Activated gamma-delta T cell treated with Interleukin-2 at 50 U/mL for 16 hours (primary cell): ENCODE measurements at places on chromosomes 12 and 14.

DNA sequence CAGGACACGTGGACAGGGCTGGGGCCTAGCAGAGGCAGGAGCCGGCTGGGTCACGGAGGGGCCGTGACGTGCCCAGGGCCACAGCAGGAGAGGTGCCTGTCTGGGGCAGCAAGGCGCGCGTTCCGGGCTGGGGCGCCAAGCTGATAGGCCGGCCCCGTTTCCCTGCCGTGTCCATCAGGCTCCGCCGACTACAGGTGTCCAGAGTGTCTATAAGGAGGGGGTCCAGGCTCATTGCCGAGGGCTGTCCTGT, 18.5 kb downstream of the FBRSL1 start:
- DNase-seq = no peak

DNA sequence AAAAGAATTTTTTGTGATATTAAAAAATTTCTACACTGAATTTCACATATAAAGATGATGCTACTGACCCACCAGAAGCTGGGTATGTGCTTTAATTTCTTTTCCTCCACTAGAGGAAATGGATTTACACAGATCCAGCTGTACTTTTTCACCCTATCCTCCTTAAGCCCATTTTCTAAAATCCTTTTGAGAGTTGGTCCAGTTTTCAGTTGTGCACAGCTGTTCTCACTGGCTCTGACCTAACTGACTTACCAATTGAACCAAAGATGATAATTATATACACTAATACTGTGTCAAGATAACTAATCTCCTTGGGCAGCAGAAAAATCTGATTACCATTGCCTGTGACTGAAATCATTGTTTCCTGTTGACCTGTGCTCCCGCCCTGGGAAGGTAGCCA, 108.5 kb downstream of the ZFC3H1 start:
- no peak for DNase-seq

- DNase-seq = no peak
Observed at GRCh38 chr14:101584055-101584859, 23.0 kb downstream of the DIO3 start.

DNA sequence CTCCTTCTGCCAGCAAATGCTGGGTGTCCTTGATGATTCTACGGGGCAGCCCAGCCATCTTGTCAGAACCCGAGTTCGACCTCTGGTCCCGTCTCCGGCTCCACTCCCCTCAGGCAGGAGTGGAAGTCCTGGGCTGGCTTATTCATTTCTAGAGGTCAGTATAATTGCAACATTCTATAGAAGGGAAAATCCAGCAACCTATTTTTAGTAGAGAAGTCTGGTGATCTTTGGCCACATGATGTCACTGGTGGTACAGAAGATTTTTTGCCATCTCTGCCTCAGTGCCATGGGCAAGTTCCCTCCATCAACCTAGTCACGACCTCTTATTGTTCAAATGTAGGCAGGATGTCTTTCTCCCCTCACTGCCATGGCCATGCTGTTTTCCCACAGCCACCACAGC, 22.4 kb downstream of the OR10G2 start:
- no peak for DNase-seq

DNA sequence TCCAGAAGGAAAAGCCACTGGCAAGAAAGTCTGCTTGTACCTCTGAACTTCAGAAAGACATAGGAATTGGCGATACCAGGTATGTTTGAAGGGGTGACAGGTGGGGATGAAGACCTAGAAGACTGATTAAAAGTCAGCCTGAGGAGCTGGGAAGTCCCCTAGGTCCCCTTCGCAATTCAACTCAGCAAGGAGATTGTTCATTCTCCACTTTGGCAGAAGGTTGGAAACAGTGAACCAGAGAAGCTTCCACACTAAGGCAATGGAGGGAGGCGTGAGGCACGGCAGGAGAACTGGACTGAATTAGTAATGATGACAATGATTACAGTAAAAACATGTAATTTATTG, 240.3 kb upstream of the TMPO start:
- no peak for DNase-seq

- no peak for DNase-seq
Observed at GRCh38 chr14:104843006-104843405, 22.1 kb upstream of the CEP170B start.

DNA sequence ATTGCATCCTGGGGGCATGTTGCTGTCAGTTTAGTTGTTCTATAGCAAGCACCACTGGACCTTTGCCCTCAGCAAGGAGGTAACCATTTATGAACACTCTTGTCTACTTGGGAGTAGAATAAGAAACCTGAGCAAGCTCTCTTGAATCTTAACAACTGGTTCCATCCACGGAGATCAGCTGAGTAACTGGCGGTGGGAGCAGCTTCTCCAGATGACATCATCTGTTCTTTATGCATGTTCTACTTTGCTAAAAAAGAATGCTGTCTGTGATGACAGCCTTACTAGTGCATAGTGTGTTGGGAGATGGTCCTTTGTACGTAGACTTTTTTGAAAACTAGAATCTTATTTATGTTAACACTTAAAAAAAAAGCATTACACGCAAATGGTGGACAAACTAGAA, 17.7 kb downstream of the SLC4A8 start:
- no peak for DNase-seq

DNA sequence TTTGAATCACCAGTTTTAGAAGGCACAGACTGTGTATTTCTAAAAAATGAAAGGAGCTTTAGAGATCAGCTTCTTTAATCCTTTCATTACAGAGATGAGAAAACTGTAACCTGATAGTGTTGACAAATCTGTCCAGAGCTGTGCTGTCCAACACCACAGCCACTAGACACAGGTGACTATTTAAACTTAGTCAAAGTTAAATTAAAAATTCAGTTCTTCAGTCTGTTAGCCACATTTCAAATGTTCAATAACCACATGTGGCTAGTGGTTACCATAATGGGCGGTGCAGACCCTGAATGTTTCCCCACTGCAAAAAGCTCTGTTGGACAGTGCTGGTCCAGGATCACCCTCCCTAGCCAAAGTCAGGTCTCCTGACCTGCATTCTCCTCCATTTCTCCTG, 21.6 kb downstream of the DAD1 start:
- DNase-seq = no peak

DNA sequence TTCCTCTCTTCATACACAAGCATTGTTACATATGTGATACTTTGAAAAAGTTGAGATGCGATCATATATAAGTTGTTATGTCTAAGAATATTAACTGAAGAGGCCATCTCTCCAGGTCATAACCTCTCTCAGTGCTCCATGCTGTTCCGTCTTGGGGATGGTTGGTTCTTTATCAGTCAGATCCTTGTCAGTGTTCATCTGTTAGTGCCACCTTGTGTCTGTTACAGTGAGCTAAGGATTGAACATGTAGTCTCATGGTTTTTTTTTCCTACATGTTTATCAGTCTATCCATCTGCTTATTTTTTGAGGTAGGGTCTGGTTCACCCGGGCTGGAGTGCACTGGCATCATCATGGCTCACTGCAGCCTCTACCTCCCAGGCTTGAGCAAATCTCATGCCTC, 30.5 kb downstream of the EP400 start:
- no peak for DNase-seq

- no peak for DNase-seq
Observed at GRCh38 chr12:19971361-19972280, 396.7 kb upstream of the PDE3A start.

- DNase-seq = no peak
Observed at GRCh38 chr14:79544698-79545070, 666.6 kb downstream of the DIO2 start.

DNA sequence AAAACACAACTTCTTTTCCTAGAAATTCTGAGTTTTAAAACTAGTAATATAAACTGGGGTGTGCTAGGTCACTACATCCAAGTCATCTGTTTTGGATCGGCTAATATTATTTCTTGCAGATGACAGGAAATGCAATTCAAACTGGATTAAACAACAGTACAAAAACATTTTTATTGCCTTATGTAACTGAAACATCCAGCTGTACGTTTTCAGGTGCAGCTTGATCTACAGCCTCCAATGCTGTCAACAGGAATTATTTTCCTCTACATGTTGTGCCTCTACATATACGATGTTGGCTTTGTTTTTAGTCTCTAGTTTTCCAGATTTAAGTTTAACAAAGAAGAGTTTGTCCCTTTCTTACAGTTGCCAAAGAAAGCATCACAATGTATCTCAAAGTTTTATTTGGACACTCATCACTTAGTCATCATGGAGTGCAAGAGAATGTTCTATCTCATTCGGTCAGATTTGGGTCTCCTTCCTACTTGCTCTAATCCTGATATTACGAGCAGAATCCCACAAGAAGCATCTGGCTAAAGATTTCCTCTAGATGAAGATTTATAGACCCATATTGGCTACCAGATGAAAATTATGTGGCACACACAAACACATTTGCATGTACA, 326.7 kb downstream of the SLC6A15 start:
- DNase-seq = no peak

- DNase-seq = no peak
Observed at GRCh38 chr12:56676851-56677580, 11.1 kb downstream of the PTGES3 start.

GRCh38 chr14:90579088-90579487, 182.3 kb downstream of the CALM1 start:
- DNase-seq = no peak

- DNase-seq = no peak
Observed at GRCh38 chr12:101969-102878, 35.7 kb downstream of the IQSEC3 start.

GRCh38 chr14:20440465-20440864, 4.5 kb upstream of the KLHL33 start:
- DNase-seq = no peak

DNA sequence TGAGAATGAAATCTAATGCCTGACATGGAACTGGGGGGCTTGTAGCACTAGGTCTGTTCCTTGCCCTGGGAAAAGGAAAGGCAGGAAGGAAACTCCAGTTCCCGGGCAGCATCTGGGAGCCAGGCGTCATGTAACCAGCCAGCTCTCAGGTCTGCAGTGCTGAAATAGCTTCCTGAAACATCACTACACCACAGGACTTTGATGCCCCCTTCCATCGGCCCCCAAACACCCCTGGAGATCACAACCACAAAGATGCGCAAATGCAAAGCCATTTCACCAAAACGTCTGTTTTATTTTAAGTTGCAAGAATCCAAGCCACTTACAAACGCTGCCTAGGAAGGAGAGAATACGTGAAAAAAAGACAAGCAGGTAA, 40.9 kb downstream of the KCTD10 start:
- DNase-seq = no peak

- no peak for DNase-seq
Observed at GRCh38 chr12:121239351-121240061, 29.6 kb downstream of the P2RX4 start.

DNA sequence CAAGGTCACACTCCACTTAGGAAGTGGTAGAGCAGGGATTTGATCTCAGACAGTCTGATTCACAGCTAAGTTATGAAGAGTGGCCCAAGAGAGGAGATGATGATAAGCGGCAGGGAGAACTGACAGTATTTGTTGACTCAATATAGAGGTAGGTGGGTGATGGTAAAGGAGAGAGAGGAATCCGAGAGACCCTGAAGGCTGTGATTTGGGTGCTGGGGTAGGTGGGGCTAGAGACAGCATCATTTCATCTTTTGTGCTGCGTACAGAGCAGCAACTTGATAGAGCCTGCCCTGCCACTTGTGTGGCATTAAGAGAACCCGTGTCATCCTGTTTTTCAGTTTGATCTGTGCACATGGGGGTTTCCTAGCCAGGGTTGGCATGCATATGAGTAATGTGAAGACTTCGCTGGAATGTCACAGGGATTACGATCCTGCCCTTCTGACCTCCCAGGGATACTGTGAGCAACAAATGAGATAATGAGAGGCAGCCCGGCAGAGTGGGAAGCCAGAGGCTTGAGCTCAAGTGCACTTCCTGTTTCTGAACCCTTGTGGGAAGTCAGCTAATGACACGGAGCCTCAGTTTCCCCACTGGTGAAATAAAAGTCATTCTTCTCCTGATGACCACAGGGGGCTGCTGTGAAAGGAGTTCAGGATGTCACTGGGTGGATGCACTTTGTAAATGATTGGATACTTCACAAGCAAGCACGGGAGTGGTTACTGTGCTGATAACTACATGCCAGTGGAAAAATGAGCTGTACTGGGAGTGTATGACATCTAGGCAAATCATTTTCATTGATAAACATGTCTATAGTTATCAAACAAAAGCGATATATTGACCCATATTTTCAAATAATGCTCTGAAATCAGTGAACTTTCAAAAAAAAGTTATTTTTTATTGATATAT, 59.5 kb upstream of the IGF1 start:
- DNase-seq = no peak

DNA sequence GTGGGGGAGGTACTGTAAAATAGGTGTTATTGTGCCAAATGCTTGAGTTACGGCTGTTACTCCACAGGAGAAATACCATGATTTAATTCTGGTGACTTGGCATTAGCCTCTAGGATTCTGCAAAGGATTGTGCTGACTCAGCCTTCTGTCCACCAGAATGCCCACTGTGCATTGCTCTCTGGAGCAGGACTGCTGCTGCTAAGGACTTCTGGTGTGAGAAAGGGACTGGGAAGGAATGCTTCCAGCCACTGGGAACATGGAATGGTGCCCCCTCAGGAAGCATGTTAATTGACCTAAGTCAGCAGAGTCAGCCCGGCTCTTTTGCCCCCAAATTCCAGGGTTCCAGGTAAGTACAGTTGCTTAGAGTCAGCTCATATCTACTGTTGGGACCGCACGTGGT, 32.9 kb downstream of the ZFHX2 start:
- DNase-seq = no peak

DNA sequence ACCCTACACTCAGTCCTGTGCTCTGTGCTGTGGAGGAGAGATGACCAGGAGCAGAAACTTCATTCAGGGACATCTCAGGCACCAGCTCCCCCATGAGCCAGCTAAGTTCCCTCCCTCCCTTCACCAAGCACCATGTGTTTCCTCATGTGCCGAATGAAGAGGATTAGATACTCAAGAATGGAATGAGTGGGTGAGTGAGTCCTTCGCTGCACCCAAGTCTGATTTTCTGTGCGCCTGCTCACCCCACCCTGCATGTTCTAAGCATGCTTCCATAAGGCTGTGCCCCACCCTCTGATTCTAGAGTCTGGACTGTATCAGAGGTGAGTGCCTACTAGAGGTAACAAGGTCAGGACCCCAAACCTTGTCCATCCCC, 12.1 kb downstream of the SERPINA5 start:
- DNase-seq = no peak

GRCh38 chr12:94190623-94191022, 42.2 kb downstream of the PLXNC1 start:
- DNase-seq = no peak

DNA sequence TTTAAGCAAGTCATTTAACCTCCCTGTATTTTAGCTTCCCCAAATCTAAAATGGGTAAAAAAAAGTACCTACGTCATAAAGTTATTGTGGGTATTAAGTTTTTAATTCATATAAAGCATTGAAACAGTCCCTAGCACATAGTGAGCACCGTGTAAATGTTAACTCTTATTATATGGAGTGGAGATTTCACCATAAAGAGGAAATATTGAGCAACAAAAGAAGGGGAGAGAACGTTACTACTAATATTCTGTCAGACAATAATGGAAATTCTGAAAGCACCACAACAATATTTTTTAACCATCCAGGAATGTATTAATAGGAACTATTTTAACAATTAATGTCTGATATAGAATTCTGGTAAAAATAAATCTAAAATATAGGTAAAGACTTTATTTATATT, 7.8 kb upstream of the CD163L1 start:
- DNase-seq = no peak

DNA sequence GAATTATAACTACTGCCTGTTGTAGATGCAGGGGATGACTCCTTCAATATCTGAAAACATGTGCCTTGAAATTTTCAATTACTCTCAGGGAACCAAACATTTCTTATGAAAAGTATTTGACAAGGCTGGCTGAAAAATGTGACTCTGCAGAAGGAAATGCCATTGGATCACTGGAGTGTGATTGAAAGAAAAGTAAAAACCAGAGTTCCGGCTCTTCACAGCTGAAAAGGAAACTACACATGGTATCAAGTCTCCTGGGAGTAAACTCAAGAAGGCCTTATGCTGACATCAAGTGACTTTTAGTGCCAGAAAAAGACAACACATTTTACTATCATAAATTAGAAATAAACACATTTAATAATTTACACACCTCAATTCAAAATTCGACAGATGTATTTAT, 693.0 kb downstream of the LRFN5 start:
- DNase-seq = no peak
